ENCODE measurements at places on chromosomes 7 and 10.

GRCh38 chr10:89516149-89516832 lies 19.1 kb downstream of the SLC16A12 start:
- DNase-seq, result peak; percentile 69

DNA sequence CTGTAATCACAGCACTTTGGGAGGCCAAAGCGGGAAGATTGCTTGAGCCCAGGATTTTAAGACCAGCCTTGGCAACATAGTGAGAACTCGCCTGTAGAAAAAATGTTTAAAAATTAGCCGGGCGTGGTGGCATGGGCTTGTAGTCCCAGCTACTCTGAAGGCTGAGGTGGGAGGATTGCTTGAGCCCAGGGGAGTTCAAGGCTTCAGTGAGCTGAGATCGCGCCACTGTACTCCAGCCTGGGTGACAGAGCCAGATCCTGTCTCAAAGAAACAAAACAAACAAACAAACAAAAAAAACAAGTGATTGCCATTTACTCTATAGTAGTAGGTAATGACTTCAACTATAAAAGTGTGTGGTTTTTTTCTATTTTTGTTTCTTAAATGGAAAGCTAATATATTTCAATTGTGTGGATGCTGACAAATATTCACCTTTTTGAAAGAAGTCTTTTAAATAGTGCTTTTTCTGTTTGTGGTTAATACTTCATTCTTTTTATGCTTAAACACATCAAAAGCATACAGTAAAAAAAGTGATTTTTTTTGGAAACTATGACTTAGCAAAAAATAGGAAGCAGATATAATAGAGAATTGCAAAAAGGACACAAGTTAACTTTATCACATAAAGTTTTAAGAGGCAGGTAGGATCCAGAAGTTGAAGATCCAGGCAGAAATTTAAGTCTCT lies 48.4 kb downstream of the ZNF277 start:
- DNase-seq, result peak; percentile 52

GRCh38 chr7:28472332-28472731 lies 60.0 kb downstream of the CREB5 start:
- DNase-seq, result no peak

- peak; percentile 51 for DNase-seq
Measured at GRCh38 chr7:145644426-145645134, 472.0 kb upstream of the CNTNAP2 start.

DNA sequence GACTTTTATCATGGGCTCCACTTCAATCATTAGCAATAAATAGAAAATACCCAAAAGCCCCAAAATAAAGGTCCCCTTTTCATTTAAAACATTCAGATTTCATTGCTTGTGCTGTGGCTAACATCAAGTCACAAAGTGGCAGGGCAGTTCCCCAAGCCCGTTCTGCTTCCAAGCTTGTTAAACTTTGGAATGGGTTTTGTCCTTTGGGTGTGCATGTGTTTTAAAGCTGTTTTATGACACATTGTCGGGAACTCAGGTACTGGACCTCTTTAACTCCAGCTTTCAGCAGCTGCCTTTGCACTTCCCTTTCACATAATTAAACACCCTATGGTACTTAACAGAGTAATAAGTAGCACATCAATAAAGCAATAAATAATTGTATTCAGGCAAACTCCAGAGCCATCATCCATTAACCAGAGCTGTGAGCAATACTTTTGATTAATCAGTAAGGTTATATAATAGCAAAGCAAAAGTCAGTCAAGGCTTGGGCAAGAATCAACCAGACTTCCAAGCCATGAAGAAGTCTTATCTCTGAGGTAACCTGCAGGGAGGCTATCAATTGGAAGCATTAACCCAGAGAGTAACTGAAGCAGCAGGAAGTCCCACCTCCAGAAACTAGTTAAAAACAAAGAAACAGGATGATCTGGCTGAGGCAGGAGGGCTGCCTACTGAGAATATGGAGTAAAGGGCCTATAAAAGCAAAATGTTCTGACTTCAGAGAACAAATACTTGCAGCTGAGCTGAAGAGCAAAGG lies 56.1 kb upstream of the ARID5B start:
- no peak for DNase-seq

DNA sequence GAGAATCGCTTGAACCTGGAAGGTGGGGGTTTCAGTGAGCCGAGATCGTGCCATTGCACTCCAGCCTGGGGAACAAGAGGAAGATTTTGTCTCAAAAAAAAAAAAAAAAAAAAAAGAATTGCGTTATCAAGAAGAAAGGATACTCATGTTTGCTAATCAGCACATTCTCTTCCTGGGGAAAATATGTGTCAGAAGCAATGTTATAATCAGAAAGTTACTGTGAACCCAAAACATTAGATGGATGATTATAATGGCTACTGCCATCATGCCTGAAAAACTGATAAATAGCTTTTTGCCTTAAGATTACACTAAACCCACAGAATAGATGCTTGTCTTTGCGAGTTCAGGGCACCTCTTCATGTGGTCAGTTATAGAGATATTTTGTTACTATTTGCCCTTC lies 24.3 kb upstream of the GNAI1 start:
- DNase-seq, result no peak

DNA sequence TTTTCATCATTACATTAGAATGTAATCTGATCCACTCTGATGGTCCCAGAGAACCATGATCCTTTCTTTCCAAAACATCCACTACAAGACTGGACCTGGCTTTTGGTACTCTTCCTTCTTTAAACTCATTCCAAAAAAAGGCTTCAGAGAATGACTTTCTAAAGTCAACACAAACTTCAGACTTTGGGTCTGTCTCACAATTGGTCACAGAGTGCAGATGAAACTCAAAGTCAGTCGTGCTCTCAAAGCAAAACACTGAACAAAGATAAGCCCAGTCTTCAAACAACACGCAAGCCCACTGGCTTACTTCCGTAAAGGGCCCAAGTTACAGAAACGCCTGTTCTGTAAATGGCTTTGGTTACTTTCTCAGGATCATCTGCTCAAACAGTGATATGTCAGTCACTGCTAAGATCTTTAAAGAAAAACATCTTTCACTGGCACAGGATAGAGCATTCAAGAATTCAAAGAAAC lies 250.9 kb upstream of the MKLN1 start:
- no peak for DNase-seq

- DNase-seq, result no peak
Measured at GRCh38 chr10:113441220-113441619, 111.6 kb upstream of the HABP2 start.

DNA sequence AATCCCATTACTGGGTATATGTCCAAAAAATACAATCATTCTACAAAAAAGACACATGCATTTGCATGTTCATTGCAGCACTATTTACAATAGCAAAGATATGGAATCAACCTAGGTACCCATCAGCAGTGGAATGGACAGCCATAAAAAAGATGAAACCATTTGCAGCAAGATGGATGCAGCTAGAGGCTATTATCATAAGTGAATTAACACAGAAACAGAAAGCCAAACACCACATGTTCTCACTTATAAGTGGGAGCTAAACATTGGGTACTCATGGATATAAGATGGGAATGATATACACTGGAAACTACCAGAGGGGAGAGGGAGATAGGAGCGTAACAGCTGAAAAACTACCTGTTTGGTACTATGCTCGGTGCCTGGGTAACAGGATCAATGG lies 154.0 kb downstream of the TMEM26 start:
- no peak for DNase-seq

DNA sequence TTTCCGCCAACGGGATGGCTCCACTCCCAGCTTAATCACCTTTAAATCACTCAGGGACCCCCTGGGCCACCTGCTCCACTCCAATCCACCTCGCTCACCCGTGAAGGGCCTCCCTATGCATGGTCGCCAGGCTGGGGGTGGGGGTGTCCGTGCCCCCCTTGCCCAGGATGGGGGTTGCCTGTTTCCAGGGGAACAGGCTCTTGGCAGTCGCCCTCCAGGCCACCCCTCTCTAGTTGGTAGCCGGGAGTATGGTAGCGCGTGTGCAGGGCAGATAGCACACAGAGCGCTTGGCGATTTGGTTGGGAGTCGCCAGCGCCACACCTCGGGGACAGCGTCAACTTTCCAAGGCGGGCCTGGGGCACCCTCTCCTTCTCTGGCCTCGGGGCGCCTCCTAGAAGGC lies 134.9 kb upstream of the ZNF92 start:
- peak; percentile 42 for DNase-seq

DNA sequence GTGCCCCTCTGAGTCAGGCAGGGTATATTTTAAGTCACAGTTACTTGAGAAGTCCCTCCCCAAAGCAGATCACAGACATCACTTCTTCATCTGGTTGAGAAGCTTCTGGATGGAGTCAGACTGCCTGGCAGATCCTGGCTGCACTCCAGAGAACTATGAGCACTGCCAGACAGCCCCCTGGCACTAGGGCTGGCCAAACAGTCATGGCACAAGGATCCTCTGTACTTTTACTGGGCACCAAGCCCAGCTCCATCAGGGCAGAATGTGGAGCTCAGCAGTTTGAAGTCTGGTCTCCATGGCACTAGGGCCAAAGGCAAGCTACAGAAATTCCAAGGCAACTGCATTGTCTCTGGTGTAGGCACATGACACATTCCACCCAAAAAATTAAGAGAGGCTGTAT lies 162.1 kb downstream of the NRG3 start:
- DNase-seq, result no peak

DNA sequence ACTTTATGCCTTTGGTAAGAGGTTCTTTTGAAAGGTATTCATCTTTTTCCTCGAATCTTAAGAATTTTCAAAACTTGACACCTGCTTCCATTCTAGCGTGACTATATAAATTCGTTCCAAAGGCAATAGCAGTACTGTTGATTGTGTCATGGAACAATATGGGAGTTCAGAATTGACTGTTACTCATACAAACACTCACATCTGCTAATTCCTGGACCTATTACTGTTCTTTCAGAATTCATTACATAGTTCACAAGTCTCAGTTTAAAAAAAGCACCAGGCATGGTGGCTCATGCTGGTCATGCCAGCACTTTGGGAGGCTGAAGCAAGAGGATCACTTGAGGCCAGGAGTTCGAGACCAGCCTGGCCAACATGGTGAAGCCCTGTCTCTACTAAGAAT lies 80.9 kb downstream of the CACNB2 start:
- DNase-seq, result no peak
